ENCODE measurements at places on chromosomes 6 and 20.
A peak's percentile ranks its signal among the peaks of the same experiment; 100 is the strongest.

DNA sequence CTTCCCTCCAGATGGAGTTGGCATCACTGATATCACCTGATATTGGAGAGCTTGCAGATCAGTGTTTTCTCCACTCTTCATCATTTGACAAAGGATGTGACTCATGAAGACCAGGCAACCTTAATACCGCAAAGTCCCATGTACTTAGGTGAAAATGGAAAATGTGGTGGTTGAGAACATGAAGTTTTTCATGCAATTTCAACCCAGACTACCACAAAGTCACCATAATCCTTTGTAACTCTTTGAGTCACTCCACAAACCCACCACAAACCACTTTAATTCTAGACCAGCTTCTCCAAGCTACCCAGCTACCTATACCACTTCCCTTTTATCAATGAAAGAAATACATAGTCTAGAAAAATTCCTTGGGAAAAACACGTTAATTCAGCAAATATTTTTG lies 7.1 kb downstream of the NHLRC1 start:
- no peak for DNase-seq

GRCh38 chr20:32071395-32072167 lies 19.5 kb downstream of the HCK start:
- DNase-seq: no peak

DNA sequence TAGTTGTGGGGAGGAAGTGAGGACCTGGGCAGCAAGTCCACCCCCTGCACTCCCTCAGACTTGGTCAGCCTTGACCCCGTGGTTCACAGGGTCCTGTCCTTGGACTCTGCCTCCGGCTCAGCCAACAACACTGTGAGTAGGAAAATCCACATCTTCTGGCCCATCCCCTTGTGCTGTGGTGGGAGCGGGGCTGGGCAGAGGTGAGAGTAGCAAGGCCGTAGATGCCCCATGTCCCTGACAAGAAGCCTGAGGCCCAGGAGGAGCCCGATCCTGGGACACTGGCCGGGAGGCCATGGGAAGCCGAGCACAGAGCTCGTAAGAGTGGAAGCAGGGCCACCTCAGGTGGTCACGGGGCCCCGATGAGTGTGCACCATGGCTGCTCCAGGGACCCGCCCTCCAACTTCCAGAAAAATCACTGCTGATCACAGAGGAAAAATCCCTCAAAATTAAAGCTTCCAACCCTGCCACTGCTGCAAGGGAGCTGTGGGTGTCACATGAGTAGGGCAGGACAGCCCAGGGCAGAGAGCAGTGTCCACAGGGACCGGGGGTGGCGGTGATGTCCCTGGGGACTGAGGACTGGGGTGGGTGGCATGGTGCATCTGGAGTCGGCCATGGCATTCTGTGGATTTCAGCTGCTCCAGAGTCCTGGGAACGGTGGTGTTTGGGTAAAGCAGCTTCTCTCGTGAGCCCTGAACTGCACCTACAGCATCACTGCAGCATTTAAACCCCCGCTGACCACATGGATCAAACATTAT lies 189.4 kb downstream of the DLL1 start:
- DNase-seq: no peak

DNA sequence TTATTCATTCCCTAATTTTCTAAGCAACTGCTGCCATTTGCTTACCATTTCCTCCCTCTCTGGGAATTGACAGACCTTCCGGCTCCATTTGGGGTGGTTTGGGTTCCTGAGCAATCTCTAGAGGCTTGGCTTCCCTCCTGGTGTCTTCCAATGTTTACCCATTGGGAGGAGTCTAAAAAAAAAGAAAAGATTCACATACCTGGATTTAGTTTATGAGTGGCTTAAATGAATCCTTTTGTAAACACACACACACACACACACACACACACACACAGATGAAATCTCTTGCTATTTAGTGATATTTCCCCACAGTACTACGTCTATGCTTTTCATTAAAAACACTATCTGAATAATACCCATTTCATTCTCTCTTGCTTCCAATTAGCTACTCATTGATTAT lies 48.3 kb upstream of the TRAF3IP2 start:
- DNase-seq: no peak

GRCh38 chr20:3156811-3157619 lies 2.6 kb downstream of the FASTKD5 start:
- DNase-seq: no peak

GRCh38 chr6:111939902-111940301 lies 66.7 kb upstream of the FYN start:
- DNase-seq: no peak

DNA sequence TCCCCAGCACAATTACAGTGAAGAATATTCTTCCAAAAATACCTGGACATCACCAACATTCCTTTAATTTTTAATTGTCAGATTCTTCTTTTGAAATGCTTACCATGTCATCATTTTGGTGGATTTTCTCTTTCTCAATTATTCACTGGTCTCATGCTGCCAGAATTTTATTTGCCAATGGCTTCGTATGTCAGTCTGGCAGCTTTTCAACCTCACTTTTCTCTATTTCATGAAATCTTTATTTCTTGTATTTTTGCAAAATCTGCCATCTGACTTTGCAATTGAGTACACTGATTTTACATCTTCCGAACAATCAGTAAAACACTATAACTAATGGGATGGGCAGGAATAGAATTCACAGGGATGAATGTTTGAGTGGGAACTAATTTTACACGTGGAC lies 84.1 kb downstream of the BTBD9 start:
- no peak for DNase-seq

DNA sequence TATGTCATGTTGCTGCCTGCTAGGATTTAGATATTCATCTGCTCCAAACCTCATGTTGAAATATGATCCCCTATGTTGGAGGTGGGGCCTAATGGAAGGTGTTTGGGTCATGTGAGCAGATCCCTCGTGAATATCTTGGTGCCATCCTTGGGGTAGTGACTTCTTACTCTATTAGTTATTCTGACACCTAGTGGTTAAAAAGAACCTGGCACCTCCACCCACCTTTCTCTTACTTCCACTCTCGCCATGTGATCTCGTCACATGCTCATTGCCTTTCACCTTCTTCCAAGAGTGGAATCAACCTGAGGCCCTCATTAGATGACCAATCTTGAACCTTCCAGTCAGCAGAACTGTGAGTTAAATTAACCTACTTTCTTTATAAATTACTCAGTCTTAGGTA lies 549.4 kb upstream of the SYNCRIP start:
- DNase-seq: no peak

- DNase-seq: no peak
Observed at GRCh38 chr6:845566-845965, 152.6 kb upstream of the EXOC2 start.

DNA sequence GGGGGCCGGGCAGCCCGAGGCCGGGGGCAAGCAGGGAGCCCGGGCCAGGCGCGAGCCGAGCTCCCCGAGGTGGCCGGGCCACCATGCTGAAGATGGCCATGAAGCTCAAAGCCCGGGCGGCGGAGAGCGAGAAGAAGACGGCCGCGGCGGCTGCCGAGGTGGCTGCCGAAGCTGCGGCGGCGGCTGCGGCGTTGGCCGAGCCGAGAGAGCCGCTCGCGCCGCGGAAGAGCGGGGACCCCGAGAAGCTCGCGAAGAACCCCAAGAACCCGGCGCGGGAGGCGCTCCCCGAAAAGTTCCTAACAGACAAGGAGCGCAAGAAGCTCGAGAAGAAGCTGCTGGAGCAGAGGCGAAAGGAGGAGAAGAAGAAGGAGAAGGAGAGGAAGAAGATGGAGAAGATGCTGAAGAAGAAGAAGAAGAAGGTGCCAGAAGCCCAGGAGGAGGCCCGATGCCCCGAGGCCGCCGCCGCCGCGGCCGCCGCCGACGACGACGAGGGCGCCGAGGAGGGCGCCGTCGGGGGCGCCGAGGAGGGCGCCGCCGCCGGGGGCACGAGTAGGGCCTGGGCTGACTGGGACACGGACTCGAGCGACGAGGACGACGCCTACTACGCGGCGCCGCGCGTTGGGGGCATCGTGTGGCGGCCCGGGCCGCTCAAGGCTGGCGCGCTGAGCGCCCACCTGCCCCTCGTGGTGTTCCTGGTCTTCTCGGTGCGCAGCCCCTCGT lies 37.4 kb downstream of the GNAS start:
- DNase-seq: no peak

DNA sequence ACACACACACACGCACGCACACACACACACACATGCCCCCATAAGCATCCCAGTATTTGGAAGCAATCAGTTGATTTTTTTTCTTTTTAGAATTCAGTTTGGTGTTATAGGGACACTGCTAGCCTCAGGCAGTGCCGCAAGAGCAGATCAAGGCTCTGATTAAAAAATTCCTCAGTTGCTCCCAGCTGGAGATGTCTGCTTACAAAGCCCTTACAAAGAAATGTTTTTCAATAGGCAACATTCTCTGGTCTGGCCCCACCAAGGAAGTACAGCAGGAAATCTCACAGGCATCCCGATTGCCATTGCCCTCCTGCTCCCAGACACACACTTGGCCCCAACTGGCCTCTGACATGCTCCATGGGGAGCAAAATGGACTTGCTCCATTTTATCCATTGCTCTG lies 22.9 kb upstream of the CD83 start:
- DNase-seq: no peak

DNA sequence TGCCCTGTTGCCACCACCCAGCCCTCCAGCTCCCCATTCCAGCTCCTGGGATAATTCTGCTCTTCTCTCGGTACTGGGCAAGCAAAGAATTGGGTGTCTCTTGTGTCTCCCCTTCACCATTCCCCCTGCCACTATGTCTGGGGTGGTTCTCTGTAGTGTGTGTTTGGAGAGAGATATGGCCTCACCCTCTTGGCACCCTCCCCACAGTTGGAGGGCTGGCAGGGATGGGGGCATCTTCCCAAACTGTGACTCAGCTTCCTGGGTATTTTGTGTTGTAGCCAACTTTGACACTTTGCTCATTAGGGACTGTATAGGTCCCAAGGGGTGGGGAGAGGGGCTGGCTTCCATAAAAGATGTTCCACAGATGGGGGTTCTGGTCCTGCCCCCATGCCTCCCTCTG lies 1.7 kb downstream of the TNXB start:
- no peak for DNase-seq

DNA sequence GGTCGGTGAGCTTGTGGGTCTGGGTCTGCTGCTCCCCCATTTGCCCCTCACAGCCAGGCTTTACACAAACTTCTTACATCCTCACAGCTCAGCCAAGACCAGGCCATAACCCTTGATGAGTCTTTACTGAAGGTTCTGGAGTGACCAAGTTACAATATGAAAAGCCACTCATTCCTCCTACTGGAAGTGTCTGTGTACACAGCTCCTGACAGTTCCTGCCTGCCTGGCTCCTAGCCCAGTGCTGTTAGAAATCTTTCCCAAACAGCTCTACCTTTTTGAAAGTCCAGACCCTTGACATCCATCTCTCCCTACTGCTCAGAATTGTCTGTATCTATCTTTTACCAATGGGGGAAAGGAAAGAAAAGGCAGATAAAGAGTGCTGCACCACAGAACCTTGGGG lies 106.9 kb downstream of the PAX1 start:
- no peak for DNase-seq

DNA sequence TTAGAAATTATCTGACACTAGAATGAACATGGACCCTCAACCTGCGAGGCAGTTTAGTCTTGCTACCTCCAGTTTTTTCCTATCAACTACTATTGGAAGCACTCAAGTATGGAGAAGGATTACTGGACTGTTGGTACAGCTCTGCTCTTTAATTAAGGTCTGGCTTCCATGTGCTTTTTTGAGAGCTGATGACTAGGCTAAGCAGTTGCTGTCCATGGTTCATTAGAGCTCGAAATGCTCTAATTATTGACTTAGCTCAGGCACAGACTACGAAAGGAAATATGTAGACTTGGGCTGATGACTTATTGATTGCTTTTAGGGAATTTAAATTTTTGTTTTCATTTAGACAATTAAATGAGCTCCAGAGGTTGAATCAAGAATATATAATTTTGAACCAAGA lies 1281.6 kb downstream of the HACE1 start:
- DNase-seq: no peak

GRCh38 chr20:9180481-9181257 lies 111.8 kb downstream of the PLCB4 start:
- no peak for DNase-seq

DNA sequence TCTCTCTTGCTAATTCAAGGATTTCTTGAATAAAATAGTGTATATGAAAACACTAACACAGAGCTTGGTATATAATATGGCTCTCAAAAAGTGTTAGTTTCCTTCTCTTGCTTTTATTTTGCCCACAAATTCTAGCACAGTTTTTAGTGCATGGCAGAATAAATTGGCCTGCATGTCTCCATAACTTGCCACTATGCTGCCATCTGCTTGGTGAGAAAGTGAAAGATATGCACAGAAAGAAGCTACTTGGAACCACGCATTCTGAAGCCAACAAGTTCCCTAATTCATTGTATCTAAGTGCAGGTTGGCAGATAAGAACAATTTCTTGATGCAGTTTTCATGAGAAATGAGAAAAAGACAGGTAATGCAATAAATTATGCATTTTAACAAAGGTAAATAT lies 101.2 kb downstream of the EPHA7 start:
- DNase-seq: no peak

DNA sequence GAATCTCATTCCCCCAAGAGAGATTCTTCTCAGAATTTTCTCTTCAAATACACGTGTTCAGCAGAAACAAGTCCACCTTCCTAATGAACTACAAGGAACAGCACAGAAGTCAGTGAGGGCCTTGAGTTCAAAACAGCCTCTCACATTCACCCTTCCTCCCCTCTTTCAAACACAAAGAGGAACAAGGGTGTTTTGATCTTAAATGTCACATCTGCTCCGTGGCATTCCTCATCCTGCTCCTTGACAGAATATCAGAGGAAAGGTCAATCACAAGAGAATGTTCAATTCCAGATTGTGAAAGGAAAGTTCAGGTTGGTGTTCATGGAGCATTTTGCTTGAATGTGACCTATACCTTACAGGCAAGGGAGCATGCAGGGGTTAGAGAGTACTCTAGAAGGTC lies 35.6 kb upstream of the FAM210B start:
- DNase-seq: no peak

GRCh38 chr6:29887330-29887818 lies 55.0 kb upstream of the HLA-A start:
- DNase-seq: peak; percentile 11

- no peak for DNase-seq
Observed at GRCh38 chr6:164099269-164099865, 684.8 kb downstream of the QKI start.

- no peak for DNase-seq
Observed at GRCh38 chr6:4906293-4907276, 97.3 kb downstream of the RPP40 start.

GRCh38 chr20:47576516-47577033 lies 74.9 kb downstream of the NCOA3 start:
- no peak for DNase-seq

- no peak for DNase-seq
Observed at GRCh38 chr6:42292004-42292740, 74.5 kb upstream of the MRPS10 start.

DNA sequence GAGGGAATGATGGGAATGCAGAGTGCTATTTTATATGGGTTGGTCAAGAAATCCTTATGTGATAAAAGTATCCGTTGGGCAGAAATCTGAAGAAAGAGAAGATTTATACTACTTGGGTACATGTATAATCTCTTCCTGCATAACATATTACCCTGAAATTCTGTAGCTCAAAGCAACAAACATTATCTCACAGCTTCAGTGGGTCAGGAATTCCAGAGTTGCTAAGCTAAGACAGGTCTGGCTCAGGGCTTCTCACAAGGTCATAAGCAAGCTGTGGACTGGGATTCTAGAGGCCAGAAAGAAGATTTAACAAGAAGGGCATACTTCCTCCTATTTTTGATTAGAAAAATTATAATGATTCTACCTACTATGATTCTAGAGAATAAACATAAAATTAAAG lies 172.5 kb upstream of the THEMIS start:
- no peak for DNase-seq

Data from activated naive CD4-positive, alpha-beta T cell (primary cell).